ENCODE measurements at places on chromosomes 13 and 19.

DNA sequence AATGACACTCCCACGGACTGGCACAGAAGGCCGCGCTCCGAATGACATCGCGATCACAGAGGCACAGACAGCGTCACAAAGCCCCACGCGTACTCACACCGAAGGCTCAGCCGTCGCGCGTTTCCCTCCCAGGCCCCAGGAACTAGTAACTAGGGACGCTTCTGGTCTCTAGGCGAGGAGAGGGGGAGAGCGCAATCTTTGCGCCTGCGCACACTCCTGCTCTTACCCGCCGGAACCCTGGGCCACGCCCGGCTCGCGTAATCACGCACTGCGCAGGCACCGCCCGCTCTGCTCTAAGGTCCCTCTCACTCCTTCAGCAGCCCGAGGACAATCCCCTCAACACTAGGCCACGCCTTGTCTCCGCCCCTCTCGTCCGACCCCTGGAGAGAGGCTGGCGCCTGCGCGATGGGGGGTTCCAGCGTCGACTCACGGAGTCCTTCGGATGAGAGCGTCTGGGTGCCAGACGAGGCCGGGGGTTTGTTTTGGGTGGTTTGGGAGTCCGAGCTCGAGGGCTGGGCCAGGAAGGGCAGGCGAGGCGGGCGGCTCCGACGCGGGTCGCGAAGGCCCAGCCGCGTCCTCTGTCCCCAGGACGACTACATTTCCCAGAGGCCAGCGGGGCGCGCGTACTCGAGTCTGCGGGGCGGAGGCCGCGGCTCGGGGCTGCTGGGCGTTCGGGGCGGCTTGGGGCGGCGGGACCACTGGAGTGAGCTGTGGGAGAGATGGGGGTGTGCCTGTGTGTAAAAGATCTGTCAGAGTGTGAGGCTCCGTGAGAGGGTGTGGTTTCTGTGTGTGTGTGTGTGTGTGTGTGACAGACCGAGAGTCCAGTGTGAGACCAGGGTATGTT, at the start of gene ZNF471:
Gene ZNF471, plus strand, starts transcription at position 410 of the 844 bp plus-strand sequence. CDS start 3,717 bp downstream, outside the sequence.
- peak; percentile 85 for DNase-seq

DNA sequence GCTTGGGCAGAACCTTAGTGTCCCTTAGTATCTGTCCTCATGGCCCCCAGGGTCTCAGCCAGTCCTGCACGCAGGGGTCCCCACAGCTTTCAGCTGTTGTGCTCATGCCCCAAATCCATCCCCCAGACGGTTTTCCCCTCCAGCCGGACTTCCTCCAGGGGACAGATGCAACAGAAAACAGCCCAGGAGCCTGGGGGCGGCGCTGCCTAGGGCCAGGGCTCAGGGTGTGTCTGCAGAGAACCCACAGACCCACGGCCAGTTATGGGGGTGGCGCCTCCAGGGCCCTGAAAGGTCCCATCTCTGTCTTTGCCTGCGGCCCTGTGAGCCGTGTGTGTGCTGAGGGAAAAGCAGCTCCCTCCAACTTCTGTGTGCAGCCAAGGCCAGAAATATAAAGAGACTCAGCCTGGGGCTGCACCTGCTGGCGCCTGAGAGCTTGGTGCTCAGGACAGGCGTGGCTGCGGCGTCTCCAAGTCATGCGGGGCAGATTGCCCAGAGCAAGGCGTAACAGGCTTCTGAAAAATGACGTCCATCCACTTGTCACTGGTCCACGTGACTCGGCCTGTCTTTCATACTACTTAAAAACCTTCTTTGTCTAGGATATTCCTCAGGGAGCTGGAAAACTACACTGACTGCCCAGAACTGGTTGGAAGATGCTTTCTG, 22.1 kb upstream of the F7 start:
- peak; percentile 98 for DNase-seq

DNA sequence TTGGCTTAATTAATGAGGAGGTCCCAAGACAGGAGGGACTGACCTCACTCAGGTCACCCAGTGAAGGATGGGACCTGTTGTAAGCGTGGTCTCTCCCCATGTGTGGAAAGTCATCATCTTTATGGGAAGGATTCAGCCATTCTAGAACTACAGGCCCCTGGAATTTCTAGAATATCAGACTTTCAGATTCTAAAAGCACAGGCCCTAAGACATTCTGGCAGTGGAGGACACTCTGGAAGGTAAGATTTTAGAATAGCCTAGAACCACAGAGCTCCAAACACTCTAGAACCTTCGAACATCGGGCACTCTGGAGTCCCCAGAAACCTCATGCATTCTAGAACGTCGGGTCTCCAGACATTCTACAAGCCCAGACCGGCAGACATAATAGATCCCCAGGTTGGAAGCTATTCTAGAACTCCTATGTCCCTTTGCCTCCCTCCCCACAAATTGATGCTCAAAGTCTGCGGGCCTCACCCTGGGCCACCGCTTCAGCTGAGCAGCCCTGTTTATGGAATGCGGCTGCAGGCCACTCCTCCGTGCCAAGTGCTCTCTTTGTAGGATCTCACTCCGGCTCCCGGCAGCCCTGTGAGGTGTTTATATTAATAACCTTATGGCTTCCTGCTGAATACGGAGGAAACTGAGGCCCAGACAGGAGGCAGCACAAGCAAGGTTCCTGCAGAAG, 1.9 kb upstream of the KLK15 start:
- no peak for DNase-seq

DNA sequence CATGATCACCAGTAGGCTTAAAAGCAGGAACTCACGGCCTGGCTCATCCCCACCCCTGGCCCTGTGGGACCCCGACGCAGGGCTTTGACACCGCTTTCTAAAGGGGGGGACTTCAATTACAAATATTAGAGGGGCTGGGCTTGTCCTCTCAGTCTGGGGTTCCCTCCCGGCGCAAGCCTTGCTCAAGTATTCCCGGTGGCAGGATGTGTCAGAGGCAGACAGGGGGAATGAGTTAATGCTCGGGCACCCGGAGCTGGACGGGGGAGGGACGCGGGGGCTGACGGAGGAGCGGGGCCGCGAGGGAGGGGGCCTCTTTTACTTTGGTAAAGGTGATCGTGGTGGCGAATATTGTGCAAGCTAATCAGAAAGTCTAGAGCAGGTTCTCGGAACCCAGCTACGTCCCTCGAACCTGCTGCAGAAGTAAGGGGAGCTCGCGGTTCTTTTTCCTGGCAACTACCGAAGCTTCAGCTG, 1.1 kb downstream of the FGF14 start:
- no peak for DNase-seq

DNA sequence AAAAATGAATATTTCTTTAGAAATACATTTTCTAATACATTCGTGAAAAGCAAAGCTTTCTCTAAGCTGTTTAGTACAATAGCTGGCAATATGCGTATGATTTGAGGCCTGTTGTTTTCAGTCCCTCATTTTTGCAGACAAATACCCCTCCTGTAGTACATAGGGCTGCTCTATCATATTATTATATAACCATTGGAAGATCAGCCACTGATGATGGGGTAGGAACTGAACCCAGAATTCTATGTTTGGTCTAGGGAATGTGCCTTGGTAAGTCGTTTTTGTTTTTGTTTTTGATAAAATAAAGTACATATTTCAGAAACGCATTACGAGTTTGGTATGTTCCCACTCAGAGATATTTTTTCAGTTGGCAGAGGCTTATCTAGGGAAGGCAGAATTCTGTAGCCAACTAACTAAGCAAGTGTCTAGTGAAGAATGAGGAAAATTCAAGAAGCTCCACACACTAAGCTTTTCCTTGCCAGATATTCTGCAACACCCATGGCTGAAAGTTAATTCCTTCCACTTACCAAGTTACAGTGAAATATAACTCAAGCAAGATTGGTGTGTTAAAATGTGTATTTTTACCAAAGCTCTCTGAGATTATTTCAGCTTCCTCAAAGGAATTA, 656.9 kb upstream of the MIR17HG start:
- DNase-seq: no peak

- no peak for DNase-seq
These were observed 20.5 kb upstream of the FBXO27 start for GRCh38 chr19:39052846-39053245.

- no peak for DNase-seq
These were observed 36.4 kb upstream of the IGFL1 start for GRCh38 chr19:46192992-46193650.

- no peak for DNase-seq
These were observed 17.9 kb downstream of the ZNF700 start for GRCh38 chr19:11942843-11943108.

- no peak for DNase-seq
These were observed 79.5 kb upstream of the SERP2 start for GRCh38 chr13:44293908-44294735.

GRCh38 chr19:42099336-42099925, 23.5 kb downstream of the ZNF574 start:
- DNase-seq: no peak

DNA sequence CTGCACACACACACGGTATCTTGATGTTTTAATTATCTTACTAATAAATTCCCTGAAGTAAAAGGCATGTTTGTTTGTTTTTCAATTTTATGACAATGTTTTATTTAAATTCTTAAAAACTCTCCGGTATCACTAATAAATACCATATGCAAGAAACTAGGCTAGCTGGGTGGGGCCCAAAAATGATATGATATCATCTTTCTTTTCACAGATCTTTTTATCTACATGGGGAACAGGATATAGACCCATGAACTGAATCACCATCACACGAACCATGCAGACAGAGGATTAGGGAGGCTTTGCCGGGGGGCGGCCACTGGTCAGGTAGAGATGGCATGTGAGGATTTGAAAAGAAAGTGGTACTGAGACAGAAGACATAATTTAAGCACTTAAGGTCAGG, 266.4 kb downstream of the ENOX1 start:
- no peak for DNase-seq

GRCh38 chr13:98252931-98253470, 75.9 kb upstream of the RNF113B start:
- DNase-seq: no peak

DNA sequence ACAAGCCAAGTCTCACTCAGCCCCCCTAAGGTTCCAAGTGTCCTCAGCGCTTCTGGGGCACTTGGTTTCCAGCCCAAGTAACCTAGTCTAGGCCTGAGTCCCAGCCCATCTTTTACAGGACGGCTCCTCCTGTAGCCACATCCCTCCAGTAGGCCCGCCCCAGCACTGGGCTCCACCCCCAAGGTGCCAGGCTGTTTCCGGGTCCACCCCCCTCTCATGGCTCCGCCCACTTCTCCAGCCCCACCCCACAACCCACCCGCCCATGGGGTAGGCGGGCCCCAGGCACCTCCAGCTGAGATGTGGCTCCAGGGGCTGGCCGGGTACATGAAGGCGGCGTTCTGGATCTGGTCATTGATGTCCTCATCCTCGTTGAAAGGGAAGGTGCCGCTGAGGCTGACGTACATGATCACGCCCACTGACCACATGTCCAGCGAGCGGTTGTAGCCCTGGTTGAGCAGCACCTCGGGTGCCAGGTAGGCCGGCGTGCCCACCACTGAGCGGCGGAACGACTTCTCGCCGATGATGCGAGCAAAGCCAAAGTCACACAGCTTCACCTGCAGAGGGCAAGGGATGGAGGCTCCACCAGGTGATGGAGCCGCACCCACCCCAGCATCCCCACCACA, 17.2 kb upstream of the DACT3 start:
- no peak for DNase-seq

DNA sequence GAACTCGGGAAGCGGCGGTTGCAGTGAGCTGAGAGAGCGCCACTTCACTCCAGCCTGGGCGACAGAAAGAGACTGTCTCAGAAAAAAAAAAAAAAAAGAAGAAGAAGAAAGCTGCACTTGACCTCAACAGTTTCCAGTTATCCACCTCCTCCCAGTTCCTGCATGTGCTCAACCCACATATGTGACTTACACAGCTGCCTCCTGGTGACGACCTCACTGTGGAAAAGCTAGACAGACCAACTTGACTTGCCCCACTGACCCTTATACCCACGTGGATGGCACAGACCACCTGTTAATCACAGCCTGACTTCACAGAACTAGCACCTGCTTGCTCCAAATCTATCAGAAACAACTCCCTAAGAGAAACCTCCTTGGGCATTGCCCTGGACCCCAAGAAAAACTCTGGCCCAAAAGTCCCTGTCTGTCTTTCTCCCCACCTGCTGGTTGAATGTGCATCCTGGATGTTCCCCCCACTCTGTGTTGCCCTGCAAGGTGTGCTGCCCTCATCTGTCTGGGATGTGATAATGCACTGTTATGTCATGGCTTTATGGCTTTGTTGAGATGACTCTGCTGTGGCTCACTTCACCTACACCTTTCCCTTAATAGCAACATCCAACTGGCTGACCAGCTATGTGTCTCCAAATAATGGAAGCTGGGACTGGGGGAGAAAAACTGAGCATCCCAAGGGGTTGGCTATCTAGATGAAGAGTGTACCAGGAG, 2.8 kb downstream of the ZNF20 start:
- DNase-seq: no peak

DNA sequence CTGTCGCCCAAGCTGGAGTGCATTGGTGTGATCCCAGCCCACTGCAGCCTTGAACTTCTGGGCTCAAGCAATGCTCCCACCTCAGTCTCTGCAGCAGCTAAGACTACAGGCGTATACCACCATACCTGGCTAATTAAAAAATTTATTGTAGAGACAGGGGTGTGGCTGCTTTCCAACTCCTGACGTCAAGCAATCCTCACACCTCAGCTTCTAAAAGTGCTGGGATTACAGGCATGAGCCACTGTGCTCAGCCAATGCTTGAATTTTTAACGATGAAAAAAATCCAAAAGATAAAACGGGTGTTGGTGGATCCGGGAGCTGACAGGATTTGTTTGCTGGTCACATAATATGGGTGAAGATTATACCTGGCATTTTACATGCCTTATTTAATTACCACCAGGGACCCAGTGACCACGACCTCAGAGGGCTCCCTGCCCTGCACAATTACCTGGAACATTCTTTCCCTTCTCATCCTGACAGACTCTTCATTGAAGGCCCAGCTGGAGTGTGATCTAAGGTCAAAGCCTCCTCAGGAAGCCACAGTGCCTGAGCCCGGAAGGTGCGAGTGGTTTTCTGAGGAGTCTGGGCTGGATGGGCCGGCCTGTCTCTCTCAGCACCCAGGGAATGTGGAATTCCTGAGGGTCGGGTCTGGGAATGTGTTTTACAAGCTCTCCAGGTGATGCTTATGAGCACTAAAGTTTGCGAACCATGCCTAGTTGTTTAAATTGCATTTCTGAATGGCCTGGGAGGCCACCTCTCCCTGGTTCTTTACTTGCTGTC, 193.3 kb downstream of the USP12 start:
- no peak for DNase-seq

- no peak for DNase-seq
These were observed 4.2 kb downstream of the NALCN start for GRCh38 chr13:101412076-101412475.

- no peak for DNase-seq
These were observed 18.9 kb upstream of the ZNRF4 start for GRCh38 chr19:5436106-5436947.

- DNase-seq: no peak
These were observed 1.4 kb downstream of the KASH5 start for GRCh38 chr19:49389406-49389805.

DNA sequence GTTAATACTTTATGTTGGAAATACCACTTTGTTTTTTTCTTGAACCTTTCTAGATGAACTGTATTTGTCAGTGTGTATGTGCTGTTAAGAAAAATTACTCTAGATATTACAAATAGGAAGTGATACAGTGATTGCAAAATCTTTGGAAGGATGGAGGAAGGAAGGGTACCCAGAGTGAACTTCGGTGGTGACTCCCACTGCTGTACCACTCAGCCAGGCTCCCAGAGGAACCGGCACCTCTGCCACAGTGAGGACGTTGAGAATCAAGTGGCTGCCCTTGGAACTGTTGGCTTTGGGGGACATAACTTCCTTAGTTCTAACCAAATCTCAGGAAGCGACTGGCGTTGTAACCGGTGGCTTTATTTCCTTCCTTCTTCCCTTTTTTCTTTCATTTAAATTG, 184.7 kb downstream of the PCCA start:
- no peak for DNase-seq

- no peak for DNase-seq
These were observed 559 bp upstream of the SSBP4 start for GRCh38 chr19:18418483-18419194.

GRCh38 chr19:19223060-19223459, 11.3 kb downstream of the NCAN start:
- DNase-seq: no peak
